ENCODE measurements at places on chromosomes 4 and X.

- DNase-seq, result no peak
Observed at GRCh38 chr4:21749412-21749811, 199.2 kb downstream of the KCNIP4 start.

DNA sequence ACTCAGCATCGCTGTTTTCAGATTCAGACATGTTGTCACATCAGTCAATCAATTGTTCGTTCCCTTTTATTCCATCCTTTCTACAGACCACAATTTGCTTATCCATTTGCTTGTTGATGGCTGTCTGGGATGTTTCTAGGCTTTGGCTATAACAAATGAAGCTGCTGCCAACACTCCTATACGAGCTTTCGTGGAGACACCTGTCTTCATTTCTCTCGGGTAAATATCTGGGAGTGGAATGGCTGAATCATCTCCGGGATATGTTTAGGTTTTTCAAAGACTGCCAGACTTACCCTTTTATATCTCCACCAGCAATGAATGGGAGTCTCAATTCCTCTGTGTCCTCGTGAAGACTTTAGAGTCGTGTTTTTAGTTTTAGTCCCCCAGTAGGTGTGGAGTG, 118.9 kb downstream of the SORCS2 start:
- DNase-seq, result no peak

GRCh38 chrX:100687546-100687945, 43.5 kb downstream of the SRPX2 start:
- no peak for DNase-seq

DNA sequence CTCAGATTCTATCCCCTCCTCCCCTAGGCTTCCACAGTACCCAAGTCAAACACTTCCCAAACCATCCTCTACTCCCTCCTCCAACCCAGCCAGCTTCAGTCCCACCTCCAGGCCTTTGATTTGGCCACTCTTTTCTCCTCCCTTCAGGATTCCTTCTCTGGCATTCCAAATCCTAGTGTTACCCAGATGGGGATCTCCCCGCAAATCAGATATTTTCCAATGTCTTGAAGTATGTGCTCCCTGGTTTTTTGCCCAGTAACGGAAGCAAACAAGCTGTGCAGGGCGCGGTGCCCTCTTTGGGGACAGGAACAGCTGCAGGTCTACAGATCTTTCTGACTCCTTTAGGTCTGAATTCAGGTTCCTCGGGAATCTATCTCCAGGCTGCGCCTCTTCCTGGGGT, 2.2 kb upstream of the SYN1 start:
- DNase-seq, result no peak

DNA sequence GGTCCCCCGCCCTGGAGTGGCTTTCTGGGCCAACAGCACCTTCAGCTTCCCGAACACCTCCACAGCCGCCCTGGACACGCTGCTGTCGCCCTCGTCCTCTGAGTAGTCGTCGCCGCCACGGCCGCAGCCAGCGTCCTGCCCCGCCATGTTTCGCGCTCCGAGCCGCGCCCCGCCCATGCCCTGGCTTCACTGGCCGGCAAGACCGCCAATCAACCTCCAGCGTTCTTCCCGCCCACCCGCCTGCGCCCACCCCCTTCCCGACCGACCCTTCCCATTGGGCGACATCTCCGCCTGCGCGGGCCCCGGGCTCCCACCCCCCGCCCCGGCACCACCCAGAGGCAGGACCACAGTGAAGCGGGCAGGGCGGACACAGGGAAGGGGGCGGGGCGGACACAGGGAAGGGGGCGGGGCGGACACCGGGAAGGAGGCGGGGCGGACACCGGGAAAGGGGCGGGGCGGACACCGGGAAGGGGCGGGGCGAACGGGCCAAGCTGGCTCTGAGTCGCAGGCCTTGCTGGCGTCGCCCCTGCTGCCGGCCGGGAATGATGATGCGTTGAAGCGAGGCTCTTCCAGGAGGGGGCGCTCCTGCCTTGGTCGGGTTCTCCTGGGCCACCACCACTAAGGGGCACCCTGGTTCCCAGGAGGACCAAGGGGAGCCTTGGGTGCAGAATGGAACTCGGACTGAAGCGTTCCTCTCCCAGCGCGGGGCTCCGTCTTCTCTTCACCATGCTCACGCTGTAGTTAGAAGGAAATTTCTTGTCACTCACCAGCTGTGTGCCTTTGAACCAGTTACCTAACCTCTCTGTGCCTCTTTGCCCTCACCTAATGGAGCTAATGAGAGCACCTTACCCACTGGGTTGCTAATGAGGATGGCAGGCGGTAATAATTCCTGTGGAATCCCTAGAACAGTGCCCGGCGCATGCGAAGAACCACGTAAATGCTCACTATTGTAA, at the start of gene HAUS7:
Gene HAUS7 (minus strand): TSS at position 166 of the 953 bp plus-strand sequence. CDS start 19 bp downstream, at position 147.
- peak; percentile 81 for DNase-seq

DNA sequence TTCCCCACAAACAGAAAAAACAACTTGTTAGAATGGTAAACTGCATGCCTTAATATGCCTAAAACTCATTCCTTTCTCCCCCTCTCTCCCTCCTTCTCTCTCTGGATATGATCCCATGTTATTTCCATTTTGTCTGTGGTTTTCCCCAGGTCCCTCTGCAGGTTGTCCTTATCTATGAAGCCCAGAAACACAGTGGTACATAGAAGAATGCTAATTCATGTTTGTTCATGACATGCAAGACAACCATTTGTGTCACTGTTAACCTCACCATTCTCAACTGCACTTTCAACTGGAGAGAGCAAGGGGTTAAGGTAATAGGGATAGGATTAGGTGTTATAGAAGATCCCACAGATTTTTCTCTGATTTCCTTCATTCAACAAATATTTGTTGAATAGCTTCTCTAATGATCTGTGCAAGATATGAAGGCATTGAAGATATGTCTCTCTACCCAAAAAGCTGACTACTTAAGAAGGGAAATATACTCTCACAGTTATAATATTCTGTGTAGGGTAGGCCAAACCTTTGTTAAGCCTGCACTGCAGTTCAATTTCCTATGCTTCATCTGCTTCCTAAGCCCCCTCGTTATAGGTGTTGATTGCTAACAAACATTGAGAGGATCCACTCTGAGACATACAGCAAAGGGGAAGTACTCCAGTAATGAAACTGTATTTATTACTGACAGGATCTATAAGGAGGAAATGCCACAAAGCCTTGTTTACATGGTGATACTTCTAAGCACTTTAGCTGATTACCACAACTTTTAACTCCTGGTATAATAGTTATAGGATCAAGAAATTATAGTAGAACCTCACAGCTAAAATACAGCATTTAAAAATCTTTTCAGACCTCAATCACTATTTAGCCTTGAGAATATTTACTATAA, 96.1 kb downstream of the FRYL start:
- no peak for DNase-seq

DNA sequence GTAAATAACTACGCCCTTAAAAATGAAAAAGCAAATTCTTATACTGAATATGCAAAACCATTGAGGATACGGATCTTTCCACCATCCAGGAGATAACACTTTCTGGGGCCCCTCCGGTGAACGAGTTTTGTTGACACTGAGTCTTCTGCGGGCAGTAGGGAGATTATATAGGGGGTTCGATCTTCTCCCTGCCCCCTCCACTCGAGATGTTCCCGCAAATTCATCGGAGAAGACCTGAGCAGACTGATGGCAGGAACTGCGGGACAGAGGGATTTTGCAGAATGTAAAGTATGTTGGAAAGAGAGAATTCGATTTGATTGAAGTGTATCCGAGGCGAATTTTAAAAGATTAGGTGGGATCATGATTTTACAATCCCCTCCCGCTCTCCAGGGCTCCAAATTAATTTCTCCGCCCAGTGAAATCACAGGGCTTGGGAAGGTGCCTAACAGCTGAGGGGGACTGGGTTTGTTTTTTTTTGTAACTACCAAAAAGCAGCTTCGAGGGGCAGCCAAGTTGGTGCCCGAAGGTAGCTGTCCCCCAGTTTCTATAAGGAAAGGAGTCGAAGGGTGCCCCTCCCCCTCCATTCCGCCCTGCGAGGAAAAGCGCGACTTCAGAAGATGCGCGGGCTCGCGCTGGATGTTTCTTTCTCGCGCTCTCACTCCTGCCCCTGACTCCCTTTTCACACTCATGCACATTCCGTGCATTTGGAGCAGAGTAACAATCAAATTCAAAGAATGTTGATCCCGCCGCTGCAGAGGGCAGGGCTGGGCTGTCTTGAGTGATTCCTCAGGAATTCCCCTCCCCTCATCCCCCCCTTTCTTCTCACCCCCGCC, 1.2 kb downstream of the TMEM255A start:
- peak; percentile 49 for DNase-seq

GRCh38 chr4:61714387-61714911, 514.3 kb downstream of the ADGRL3 start:
- peak; percentile 24 for DNase-seq

GRCh38 chr4:15253349-15253748, 174.5 kb upstream of the C1QTNF7 start:
- DNase-seq, result no peak

GRCh38 chr4:2255501-2256155, 6.3 kb downstream of the MXD4 start:
- DNase-seq, result peak; percentile 32

- no peak for DNase-seq
Observed at GRCh38 chrX:138858438-138858837, 146.9 kb upstream of the FGF13 start.

DNA sequence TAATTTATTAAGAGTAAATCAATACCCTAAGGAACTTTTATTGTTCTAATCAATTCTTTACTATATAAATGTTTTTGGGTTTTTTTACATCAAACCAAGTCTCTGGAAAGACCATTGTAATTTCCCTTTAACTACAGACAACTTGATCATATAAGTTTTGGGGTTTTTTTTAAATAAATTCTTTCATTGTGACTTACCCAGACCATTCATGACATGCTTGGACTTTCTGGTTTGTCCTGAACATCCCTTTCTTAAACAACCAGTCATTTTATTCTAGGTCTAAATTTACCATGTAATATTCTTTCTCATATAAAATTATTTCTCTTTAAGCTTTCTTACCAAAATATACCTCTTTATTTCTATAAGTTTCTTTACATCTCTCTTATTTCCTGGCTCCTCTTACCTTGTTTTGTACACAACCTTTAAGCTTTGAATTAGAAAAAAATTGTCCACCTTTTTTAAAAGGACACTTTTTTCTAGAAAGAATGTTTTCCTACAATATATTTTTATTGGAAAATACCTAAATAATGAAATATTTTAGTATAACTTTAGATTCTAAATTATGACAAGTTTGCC, 8.4 kb downstream of the CNGA1 start:
- DNase-seq, result peak; percentile 76

DNA sequence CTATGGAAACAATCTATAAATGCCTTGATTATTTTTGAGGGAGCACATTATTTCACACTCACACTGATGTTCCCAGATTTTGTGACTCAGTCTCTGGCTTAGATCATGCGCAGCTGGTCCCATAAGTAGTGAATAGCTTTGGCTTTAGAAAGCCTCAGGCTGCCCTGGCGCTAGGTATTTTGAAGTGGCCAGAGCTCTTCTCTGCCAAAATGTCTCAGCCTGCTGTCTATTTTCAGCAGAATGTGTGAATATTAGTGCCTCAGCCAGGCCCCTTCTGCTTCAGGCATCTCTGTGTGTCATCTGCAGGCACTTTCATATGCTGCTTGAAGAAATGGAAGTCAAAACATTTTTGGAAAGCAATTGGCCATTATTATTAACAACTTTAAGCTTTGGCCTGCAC, 931.0 kb upstream of the INTU start:
- no peak for DNase-seq

- DNase-seq, result no peak
Observed at GRCh38 chrX:106707771-106708454, 18.6 kb upstream of the RNF128 start.

DNA sequence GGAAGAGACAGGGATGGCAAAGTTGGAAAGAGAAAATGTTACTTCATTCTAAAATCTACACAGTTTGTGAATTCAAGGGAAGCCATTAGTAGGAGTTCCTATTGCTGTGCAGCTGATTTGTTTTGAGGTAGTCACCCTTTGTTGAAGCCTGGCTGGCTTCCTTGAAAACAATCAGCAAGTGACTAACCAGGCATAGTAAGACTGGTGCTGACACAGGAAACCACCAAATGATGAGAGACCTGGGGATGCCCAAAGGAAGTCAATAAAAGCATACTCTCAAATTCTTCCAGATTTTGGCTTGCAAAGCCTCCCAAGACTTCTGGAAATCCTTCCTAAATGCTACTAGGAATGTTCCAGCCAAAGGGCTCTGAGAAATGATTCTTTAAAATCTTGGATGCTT, 23.9 kb upstream of the PRDM8 start:
- DNase-seq, result no peak

- DNase-seq, result no peak
Observed at GRCh38 chrX:34404386-34405070, 252.6 kb downstream of the TMEM47 start.

- DNase-seq, result peak; percentile 21
Observed at GRCh38 chr4:80990851-80991250, 39.7 kb upstream of the BMP3 start.

DNA sequence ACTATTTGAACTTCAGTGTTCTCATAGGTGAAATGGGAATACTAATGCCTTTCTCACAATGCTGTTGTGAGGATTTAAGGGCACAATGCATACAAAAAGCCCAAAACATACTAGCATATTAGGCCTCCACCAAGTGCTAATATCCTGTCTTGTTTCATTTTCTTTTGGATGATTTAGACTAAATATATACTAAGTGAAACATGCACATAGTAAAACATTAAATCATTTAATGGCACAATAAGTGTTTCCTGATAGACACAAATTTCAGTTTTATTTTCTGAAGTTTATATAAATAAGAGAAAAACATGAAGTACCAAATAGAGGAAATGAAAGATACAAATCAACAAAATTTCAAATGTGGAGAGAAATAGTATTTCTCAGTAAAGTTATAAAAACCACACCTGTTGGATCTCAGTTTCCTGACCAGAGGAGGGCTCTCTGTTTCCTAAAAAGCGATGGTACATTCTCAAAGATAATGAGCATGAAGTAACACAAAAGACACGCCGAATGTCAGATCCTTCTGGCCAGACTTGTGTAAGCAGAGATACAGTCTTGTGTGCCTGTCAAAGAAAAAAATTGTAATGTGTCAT, 25.1 kb downstream of the DDX60 start:
- DNase-seq, result no peak

- no peak for DNase-seq
Observed at GRCh38 chr4:87493115-87493514, 36.1 kb downstream of the SPARCL1 start.

- no peak for DNase-seq
Observed at GRCh38 chr4:167541286-167541685, 307.0 kb upstream of the SPOCK3 start.

- DNase-seq, result no peak
Observed at GRCh38 chrX:110396735-110397134, 38.1 kb downstream of the RTL9 start.

- DNase-seq, result no peak
Observed at GRCh38 chr4:6710282-6710681, 617 bp upstream of the MRFAP1L1 start.

DNA sequence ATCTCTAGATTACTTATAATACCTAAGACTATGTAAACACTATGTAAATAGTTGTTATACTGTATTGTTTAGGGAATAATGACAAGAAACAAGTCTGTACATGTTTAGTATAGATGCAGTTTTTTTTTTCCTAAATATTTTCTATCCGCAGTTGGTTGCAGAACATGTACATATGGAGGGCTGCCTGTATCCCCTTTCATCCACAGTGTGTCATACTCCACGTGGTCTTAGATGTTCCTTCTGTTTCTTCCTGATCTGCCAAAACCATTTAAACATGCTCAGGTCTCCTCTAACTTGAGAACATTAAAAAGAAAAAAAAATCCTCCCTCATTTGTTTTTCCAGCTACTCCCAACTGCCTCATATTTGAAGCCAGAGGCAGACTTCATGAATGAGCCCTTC, 14.0 kb downstream of the OCIAD1 start:
- no peak for DNase-seq

Measured in GM23338 (cell line).